ENCODE measurements at places on chromosomes 1 and 21.

GRCh38 chr1:91854852-91855534, 31.0 kb downstream of the TGFBR3 start:
- DNase-seq = no peak

- peak; percentile 79 for DNase-seq
Observed at GRCh38 chr1:211326528-211327345, at the start of gene TRAF5. Gene TRAF5, plus strand, starts transcription at chr1:211326833. Its CDS starts 26,407 bp downstream, at chr1:211353240.

GRCh38 chr1:236377832-236378535, 16.1 kb upstream of the EDARADD start:
- no peak for DNase-seq

- no peak for DNase-seq
Observed at GRCh38 chr1:243213045-243213787, 41.9 kb downstream of the CEP170 start.

- DNase-seq = no peak
Observed at GRCh38 chr1:175207971-175208370, 15.4 kb upstream of the KIAA0040 start.

DNA sequence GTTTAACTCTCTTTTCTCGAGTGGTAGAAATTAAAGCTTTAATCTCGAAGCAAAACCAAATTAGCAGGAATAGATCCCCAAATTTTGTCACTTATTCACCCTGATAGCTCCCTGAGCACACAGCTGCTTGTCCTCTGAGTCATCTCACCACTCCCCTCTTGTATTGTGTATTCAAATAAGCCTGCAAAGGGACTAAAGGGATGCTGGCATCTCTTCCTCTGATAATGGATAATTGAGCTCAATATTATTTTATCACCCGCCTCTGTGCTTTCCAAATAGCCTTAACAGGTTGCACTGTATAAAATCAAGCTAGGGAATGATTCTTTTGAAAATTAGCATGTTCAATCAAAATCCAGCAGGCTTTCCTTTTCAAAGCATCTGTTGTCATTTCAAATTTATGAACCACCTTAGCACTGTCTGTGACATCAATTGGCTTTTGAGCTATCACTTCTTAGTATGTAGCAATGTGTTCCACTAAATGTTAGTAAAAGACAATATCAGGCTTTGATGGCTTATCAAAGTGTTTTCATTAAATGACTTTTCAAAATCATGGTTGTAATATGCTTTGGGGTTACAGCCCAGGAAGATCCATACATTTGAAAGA, 561.6 kb downstream of the PLA2G4A start:
- DNase-seq = no peak

GRCh38 chr1:8822373-8823294, 5.2 kb upstream of the RERE start:
- DNase-seq = no peak

DNA sequence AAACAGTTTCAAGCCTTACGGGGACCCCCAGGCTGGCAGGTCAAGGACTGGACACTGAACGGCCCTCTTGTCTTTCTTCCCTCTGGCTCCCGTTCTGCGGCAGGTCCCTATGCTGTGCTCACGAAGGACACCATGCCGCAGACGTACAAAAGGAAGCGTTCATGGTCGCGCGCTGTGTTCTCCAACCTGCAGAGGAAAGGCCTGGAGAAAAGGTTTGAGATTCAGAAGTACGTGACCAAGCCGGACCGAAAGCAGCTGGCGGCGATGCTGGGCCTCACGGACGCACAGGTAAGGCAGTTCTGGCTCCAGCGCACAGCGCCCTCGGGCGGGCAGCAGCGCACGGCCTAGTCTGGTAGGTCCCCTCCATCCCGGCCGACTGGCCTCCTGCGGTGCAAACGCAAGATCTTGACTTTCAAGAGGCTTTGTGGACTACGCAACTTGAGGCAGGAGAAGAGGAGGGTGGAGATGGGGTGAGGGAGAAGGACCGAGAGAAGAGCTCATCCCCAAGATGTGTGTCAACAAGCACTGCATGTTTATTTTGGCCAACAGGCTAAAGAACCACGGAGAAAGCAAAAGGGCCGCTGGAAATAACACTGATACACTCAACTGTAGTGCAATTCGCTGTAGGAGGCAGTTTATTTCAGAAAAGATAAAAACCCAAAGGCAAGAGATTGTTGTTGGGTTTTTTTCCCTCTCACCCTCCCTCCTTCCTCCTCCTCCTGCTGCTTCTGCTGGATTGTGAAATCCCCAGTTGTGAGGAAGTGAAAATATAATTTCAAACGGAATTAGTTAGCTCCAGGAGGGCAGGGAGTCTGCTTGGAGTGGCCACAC, 3.0 kb downstream of the HLX start:
- peak; percentile 29 for DNase-seq

GRCh38 chr1:202941372-202941771, 14.3 kb upstream of the KLHL12 start:
- no peak for DNase-seq

DNA sequence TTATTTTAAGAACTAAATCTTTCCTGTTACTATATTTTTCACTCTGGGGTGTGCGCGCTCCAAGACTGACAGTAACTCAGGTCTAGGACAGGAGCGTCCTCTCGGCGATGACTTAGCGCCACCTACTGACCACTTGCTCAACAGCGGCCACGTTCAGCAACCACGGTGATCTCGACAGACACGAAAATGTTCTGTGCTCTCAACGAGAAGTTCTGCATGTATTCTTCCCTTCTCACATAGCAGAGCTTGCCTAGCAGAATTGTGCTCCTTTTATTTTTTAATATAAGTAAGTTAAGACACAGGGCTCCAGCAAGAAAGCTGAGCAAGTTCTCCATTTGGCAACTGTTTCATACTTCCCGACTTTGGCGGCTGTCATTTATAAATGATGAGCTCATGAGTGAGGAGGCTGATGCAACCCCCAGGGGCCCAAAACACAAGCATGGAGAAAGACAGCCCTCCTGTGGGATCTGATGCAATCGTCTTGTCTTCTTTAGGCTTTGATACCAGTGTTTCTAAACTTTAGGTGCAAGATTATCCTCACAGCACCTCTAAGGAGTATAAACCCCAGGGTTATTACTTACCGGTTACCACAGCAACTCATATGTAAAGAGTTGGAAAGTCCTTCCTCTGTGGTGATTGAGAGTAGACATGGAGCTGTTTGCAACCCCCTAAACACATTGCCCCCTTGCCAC, 92.6 kb downstream of the HHIPL2 start:
- DNase-seq = peak; percentile 76

DNA sequence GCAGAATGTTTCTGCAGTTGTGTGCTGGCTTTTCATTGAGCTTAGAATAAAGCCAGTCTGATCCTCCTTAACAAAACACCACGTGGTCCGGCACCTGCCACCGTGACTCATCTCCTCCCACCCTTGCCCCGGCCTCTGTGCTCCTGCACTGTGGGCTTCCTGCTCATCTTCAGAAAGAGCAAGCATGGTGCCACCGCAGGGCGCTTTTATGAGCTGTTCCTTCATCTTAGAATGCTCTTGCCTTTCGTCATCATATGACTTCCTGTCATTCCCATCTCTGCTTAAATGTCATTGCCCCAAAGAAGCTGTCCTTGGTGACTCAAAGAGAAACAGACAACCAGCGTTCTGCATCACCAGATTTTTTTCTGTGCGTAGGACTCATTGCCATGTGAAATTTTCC, 117.8 kb downstream of the HHAT start:
- DNase-seq = no peak

DNA sequence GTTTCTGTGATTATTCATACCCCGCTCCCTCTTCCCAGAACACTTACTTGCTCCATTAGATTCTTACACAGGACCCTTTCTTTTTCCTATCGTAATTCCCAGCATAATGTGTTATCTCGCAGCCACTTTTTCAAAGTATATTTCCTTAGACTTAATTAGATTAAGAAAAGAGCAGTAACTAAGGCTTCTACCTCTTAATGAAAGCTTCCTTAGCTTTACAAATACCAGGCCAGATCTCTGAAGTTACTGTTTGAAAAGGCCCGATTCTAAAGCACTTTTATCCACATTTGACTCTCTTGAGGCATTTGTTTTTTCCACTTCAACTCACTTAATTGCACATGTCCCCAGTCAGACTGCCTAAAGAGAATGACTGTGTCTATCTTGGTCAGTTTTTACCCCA, 1264.3 kb upstream of the ADGRL2 start:
- no peak for DNase-seq

GRCh38 chr1:46487818-46488218, 1.8 kb upstream of the DMBX1 start:
- no peak for DNase-seq

GRCh38 chr1:183103577-183103976, 80.4 kb downstream of the LAMC1 start:
- DNase-seq = no peak

GRCh38 chr1:91499904-91500755, 521 bp upstream of the CDC7 start:
- DNase-seq = peak; percentile 27

DNA sequence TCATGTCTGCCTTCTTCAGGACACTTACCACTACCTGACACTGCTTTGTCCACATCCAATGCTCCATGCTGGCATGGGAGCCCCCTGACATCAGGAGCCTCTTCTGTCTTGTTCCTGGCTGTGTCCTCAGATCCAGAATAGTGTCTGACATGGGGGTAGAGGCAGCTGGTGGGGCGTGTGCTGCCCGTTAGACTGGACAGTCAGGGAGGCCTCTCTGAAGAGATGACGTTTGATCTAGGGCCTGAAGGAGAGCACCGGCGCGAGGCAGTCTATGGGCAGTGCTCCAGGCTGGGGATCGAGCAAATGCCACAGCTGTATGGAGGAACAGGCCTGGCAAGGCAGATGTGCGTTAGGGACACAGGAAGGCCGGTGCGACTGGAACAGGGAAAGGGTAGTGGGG, 16.6 kb downstream of the SLC9A1 start:
- no peak for DNase-seq

GRCh38 chr1:80218112-80218511, 1211.6 kb upstream of the ADGRL4 start:
- peak; percentile 28 for DNase-seq

DNA sequence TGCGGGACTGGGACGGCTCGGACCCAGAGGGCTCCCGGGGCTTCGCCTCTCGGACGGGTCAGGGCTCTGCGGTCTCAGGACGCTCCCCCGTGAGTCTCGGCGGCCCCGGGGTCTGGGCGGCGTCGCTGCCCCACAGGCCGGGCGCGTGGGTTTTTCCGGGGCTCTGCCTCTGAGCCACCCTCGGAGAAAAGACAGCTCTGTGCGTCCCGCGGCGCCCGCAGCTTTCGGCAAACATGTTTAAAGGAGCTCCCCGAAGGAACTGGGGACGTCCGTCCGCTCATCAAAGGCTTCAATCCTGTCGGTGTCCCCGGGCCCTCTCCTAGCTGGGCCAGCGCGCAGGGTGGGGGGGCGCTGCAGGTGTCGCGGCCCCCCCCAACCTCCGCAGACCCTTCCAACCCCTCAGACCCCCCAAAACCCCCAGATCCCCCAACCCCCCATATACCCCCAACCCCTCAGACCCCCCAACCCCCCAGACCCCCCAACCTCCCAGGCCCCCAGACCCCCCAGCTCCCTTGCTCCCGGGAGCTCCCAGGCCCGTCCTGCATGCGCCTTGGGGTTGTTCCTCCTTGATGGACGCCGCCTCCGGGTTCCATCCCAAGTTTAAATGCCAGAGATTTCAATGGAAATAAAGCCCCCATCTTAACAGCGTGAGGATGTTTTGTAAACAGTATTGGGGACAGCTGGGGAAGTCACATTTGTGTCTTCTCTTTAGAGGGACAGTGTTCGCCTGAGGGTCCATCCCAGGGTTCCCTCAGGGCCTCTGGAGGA, 996 bp upstream of the C1orf159 start:
- no peak for DNase-seq

GRCh38 chr1:110339407-110340206, 430 bp downstream of the RBM15 start:
- peak; percentile 58 for DNase-seq

DNA sequence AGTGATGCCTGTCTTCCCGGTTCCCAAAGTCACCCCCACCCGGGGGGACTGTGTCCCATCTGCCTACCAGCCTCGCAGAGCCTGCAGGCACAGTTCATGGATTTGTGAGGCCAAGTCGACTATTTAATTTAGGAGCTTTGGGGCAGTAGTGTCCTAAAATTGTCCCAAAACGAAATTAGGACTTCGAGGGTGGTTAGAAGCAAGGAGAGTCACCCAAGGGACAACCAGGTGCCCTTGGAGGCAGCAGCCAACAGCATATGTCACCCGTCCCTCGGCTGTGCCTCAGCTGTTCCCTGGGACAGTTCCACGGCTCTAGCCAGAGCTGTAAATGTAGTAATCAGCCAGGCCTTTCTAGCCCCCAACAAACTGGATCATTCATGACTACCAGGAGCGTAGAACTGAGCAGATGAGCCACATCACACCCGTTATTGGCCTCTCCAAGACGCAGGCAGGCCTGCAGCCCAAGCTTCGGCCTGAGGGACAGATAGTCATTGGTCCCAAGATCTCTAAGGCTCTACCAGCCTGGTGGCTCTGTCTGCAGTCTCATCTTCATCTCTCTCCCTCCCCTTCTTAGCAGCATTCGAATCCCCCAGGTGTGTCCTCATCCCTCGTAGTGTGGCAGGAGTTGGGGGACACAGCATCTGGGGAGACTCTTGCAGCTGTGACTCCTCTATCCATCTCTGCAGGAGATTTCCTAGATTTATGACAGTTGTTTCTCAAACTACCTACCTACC, 2.9 kb downstream of the PAX7 start:
- DNase-seq = no peak

DNA sequence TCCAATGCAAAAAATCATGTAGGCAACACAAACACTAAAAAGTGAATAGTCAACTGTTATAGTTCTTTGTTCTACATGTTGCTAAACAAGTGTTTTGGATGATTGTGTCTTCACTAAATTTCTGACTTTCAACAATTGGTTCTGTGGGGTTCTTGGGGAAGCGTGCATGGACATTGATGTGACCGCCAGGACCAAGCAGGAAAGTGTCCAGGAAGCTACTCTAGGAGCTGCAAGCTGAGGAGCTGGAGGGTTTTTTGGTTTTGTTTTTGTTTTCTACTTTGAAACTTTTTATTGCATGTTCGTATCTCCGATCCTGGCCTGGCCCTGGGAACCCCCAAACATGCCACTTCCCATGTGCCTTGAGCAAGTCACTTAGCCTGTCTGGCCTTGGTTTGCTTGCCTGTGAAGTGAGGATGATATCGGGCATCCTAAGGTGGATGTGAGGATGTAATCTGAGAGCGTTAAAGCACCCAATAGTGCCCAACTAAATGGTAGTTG, 8.0 kb downstream of the TMPRSS3 start:
- DNase-seq = no peak

DNA sequence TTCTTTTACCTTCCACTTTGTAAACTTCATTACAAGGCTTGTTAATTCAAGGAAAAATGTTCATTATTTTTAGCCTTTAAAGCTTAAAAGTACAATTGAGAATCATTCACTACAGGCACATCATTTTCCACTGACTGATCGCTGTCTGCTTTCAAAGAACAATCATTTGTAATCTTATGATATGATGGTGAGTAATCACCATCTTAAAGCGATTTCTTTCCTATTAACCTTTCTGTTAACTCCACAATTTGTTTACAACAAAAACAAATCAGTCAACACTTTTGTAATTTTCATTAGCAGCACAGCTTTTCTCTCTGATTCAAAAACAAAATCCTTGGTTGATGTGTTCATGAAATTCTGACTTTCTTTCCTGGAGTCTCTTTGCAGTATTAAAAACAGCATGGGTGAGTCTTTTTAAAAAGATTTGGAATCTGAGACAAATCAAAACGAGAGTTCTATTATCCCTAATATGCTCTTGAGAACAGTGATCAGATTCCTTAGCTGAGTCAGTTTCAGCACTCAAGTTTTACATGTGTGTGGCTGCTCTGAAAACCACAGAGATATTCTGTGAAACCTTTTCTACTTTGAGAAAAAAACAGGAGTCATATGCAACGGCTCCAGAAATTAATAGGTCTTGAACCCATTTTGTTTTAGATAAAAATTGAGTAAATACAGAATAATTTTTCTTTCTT, 145.8 kb upstream of the TMPRSS15 start:
- no peak for DNase-seq
